ENCODE measurements at places on chromosomes 3 and 15.
A peak's percentile ranks its signal among the peaks of the same experiment; 100 is the strongest.

DNA sequence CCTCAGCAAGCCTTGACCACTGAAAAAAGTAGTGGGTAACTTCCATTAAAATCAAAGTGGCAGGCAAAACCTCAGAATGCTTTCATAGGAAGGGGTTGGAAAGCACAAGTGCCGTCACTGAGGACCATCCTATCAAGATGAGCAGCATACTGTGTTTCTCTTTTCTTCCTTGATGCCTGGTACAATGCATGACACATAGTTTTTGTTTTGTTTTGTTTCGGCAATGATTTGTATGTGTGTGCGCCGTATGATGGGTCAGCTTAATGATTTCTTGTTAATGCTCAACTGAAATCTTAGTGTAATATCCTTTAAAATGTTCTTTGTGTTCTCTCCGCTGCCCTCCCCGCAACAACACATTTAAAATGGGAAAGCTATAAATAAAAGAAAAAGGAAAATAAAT, 476.4 kb upstream of the KCNMB2 start:
- DNase-seq: no peak

DNA sequence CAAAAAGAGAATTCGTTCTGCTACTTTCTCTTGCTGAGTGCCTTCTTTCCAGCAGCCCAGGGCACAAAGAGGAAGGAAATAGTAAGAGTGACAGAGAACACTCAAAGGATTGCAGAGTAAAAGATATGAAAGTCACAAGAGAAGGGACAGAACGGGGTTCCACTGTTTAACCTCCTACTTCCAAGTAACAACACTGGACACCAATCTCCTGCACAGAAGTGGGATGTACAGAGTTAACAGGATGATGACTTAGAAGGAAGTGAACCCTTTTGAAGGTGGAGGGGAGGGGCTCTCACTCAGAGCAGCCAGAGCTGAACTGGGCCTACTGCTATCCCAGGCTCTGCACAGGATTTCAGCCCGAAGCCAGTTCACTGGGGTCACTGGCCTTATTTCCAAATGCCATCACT, 130.1 kb upstream of the PRICKLE2 start:
- no peak for DNase-seq

DNA sequence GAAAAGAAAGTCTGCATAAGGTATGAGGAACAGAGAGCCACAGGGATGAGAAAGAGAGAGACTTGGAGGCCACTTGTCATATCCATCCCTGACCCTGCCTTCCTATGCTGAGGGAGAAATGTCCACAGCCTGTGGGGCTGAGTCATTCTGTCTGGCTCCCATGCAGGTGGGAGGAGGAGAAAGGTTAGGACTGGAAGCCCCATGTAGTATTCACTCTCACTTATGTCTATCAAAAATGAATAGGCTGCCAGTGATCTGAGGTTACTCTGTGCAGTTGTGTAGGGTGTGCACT, 71.3 kb downstream of the RAB11A start:
- DNase-seq: no peak

- no peak for DNase-seq
Observed at GRCh38 chr15:50350621-50351020, 4.4 kb downstream of the GABPB1 start.

GRCh38 chr3:196604548-196604947, 34.9 kb upstream of the NRROS start:
- DNase-seq: peak; percentile 23

- peak; percentile 61 for DNase-seq
Observed at GRCh38 chr15:73052653-73053397, 562 bp downstream of the NEO1 start.
